CD4-positive, alpha-beta T cell treated with Interleukin-15 for 4 hours (primary cell): ENCODE measurements at places on chromosomes 2 and 18.

- no peak for DNase-seq
Measured at GRCh38 chr18:74234326-74235171, 57.2 kb downstream of the CYB5A start.

DNA sequence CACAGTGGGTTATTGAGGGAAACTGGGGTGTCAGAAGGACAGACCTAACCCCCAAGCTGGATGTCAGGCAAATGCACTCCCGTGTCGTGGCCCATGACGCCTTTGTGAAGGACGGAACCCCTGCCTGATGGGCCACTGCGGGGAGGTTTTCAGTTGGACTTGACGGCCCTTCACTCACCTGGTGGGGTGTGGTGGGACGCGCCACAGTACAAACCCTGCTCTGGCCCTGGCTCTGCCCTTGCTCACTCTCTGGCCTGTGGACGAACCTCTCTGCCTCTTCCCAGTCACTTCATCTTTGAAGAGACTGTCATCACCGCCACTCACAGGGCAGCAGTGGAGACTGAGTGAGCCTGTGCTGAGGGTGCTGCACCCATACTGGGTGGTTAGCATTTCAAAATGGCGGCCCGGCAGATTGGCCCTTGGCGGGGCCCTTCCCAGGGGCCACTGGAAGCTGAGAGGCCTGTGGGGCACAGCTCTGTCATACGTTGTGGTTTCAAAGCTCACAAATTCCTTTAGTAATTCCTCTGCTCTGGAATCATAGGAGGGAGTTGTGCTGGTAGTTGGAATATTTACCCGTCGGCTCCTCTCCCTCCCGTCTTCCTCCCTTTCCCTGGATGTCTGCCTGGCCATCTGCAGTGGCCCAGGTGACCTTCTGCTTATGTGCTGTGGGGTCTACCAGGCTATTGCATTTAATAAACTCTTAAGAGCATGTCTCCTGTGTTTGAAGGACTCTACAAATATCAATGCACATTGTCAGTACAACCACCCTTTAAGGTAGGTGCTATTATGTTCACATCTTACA lies 200.6 kb downstream of the CTIF start:
- no peak for DNase-seq

DNA sequence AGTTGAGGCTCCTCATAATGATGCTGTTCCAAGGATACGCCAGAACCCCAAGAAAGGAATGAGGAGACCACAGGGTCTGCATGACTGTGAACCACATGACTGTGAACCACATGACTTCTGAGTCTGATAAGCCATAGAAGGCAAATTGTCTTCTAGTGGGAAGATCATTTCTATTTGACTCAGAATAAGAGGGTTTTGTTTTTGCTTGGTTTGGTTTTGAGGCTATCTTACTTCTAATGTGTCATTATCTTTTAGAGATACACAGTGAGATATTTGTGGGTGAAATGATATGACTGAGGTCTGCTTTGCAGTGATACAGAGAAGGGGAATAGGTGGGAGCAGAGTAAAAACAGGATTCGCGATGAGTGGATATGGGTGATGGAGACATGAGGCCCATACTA lies 28.9 kb upstream of the BCL2L11 start:
- DNase-seq = no peak

GRCh38 chr2:219561179-219562048 lies 9.9 kb downstream of the OBSL1 start:
- no peak for DNase-seq
